ACHN (cell line): ENCODE measurements at places on chromosomes 3 and 15.

DNA sequence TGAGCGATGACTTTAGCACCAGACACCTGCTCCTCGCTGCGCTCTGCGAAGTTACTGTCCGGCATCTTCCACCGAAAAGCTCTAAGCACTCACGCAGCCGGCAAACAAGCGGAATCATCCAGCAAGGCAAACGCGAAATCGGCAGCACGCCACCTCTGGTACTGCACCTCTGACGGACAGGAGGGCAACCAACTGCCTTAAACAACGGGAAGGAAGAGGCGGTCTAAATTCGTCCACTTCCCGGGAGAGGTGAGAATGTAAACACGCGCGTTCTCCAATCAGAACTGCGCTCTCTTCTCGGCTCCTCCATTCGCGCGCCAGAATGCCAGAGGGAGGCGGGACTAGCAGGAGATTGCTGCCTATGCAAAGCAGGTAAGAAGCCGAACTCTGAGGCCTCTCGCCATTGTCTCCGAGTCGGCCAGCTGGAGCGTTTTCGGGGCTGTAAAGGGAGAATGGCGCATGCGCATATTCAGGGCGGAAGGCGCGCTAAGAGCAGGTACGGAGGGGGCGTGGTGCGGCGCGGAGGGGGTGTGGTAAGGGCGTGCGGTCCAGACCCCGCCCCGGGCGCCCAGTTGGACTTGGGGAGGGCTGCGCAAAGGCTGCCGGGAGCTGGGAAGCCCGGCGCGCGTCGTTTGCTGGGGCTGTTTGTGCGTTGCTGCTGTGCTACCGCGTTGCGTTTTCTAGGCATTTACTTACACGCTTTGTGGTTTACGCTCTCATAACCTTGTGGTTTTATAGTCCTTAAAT, at the start of the genes BTD and HACL1:
Gene BTD, plus strand, starts transcription at position 347 of the 747 bp plus-strand sequence. CDS start 33,695 bp downstream, outside the sequence.
Gene HACL1, minus strand, starts transcription at position 171 of the 747 bp plus-strand sequence. Its CDS starts 106 bp downstream, at position 65.
- peak; percentile 99 for DNase-seq

DNA sequence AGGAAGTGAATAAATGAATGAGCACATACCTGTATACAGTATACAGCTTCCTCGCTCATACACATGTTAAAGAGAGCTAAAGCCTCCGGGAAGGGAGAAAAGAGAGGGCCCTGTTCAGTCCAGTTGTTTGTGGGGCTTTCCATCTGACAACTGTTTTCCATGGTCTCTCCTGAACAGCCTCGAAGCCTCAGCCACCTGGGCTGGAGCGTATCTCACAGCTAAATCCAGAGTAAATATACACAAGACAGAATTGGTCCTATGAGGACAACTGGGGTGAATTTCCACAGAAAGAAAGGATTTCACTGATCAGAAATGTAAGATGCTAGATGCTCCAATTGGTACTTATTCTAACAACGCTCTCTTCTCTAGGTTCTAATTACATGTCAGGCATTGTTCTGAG, 103.5 kb downstream of the LIPC start:
- DNase-seq = no peak

- peak; percentile 43 for DNase-seq
Measured at GRCh38 chr15:63054985-63055384, 12.4 kb downstream of the TPM1 start.

DNA sequence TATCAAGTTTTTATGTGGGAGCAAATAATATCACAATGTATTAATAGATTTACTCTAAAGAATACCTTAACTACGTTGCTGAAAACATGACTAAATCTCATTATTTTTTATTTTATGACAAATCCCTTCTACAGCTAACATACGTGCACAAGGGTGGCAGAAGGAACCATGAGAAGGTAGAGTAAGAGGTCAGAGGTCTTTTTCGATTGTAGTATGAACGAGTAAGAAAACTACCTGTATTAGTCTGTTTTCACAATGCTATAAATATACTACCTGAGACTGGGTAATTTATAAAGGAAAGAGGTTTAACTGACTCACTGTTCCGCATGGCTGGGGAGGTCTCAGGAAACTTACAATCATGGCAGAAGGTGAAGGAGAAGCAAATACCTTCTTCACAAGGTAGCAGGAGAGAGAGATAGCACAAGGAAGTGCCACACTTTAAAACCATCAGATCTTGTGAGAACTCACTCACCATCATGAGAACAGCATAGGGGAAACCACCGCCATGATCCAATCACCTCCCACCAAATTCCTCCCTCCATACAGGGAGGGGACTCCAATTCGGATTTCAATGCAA, 95.3 kb downstream of the SUCLG2 start:
- DNase-seq = no peak

DNA sequence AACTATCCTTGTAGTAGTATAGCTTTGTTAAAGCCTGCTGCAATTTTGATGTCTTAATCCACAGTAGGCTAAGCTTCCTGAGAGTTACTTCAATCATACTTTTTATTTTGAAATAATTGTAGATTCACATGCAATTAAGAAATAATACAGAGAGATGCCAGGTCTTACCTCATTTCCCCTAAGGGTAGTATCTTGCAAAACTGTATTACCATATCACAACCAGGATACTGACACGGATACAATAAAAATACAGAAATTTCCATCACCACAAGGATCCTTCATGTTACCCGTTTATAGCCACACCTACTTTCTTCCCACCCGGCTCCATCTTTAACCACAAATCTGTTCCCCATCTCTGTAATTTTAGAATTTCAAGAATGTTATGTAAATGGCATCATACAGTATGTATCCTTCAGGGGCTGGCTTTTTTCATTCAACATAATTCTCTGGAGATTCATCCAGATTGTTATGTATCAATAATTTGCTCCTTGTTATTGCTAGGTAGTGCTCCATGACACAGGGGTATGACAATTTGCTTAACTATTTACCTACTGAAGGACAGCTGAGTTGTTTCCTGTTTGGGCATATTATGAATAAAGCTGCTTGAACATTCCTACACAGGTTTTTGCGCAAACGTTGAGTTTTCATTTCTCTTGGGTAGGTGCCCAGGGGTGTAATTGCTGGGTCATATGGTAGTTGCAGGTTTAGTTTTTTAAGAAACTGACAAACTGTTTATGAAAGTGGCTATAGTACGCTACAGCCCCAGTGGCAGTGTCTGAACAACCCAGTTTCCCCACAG, 21.6 kb downstream of the BDH1 start:
- no peak for DNase-seq

GRCh38 chr15:99209326-99209725, 40.1 kb downstream of the TTC23 start:
- no peak for DNase-seq

- peak; percentile 90 for DNase-seq
Measured at GRCh38 chr15:58467121-58467721, 35.4 kb downstream of the LIPC start.

- no peak for DNase-seq
Measured at GRCh38 chr3:136166507-136166906, 29.6 kb downstream of the MSL2 start.

DNA sequence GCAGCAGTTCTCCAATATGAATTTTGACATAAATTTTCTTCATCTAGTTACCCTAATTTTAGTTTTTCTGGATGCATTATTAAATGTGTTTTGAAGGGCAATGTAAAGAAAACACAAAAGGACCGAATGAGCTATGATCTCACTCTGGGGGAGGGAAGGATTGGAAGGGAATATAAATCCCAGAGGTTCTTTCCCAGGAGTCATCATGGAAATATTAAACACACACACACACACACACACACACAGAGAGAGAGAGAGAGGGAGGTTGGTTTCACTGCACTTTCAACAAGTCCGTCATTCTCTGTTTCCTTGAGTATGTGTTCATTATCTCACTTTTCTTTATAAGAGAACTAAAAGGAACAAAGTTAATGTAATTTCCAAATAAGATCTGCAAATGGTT, 70.7 kb upstream of the DCBLD2 start:
- peak; percentile 76 for DNase-seq

DNA sequence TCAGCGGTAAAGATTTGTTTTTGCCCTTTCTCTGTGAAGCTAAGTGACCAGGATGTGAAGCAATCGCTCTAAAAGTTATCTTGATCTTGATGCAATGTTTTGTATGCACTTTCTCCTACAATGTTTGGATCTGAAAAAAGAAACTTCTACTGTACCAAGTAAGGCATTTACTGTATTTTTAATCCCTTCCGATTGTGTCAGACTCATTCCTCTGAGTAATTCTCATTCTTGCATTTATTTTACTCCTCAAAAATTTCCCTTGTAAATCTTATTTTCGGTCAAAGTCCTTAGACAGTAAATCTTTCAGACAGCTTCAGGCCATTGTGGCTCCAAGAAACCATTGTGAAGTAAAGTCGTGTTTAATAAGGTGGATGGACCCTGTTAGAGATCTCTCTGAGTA, 141.9 kb downstream of the TP63 start:
- no peak for DNase-seq

DNA sequence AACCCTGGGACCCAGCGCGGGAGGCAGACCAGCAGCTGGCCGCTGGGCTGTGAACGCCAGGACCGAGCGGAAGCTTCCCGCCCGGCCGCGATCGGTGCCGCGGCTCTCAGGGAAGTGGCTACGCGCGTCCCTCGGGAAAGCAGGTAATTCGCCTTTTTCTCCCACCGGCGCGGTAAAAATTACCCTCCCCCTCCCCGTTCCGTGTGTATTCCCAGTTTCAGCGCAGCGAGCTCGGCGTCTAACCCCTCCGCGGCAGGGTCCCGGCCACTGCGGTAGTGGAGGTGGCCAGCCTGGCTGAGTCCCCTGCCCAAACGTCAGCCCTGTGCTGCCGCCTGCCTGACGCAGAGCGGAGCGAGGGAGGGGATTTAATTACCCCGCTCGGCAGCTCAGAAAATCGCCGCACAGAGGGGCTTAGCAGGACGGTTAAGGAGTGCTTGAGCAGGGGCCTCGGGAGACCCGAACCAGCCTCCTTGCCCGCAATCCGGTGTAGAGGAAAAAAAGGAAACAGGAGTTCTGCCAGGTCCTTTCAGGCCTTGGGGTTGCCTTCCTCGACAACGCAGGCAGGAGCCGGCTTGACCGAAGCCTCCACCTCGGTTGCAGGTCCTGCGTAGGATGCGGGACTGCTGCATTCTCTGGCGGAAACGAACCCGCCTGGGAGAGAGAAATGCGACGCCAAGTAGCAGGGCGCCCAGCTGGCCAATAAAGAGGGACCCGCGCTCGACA, 2.9 kb downstream of the GATA2 start:
- DNase-seq = peak; percentile 23

- DNase-seq = no peak
Measured at GRCh38 chr3:38567498-38567897, 71.4 kb downstream of the EXOG start.

DNA sequence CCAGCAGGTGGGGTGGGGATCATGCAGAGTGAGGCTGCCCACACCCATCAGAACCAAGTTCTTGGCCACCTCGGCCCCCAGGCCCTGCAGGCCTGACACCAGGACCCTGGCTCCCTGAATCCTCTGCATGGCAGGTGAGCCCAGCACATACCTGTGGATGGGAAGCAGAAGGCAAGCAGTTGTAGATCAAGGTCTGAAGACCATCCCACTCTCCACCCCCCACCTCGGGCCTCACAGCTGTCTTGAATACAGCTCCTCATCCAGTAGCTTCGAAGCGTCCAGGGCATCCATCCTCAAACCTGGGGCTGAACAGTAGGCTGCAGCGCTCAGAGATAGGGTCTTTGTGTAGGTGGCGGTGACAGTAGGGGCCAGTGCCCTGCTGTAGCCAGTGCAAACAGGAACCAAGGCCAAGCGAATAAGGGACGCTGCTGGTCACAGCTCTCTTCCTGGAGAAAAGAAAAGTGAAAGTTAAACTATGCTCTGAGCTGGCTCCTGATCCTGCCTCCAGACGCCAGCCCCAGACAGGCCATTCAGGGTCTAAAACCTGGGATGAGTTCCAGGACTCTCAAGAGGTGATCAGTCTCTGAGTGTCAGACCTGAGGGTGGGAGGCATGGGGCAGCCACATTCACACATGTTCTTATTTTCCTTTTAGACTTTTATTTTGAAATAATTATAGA, at the start of gene UBA7:
Gene UBA7, minus strand, starts transcription at position 457 of the 678 bp plus-strand sequence. Its CDS starts 166 bp downstream, at position 291.
- peak; percentile 54 for DNase-seq

- DNase-seq = peak; percentile 92
Measured at GRCh38 chr3:138694287-138695007, 85.9 kb downstream of the FAIM start.

GRCh38 chr3:50617911-50618481, 1.0 kb downstream of the MAPKAPK3 start:
- DNase-seq = no peak

- no peak for DNase-seq
Measured at GRCh38 chr3:149251186-149251585, 29.6 kb upstream of the CP start.

DNA sequence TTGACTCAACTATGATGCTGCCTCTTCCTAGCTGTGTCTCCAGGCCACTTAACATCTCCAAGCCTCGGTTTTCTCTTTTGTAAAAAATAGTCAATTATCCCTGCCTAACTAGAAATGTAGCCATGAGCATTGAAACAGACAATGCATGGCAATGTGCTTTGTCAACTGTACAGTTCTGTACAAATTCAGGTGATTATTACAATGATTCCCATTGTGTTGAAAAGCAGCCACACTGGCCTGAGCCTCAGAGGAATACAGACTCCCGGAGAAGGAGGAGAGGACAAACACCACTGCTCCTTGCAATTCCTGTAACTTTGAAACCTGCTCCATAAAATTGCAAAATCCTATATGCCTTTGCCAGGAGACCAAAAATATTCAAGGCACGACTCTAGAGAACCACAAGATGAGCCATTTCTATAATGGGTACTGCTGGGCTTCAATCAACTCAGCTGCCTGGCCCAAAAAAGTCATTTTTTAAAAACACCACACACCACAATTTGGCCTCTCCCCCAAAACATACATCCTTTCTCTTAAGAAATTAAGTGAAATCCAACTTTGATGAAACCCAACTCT, 28.6 kb downstream of the DAPK2 start:
- no peak for DNase-seq

GRCh38 chr3:114034787-114035545, 21.4 kb downstream of the CCDC191 start:
- DNase-seq = no peak

GRCh38 chr15:92140796-92141195, 252.9 kb upstream of the ST8SIA2 start:
- DNase-seq = no peak

DNA sequence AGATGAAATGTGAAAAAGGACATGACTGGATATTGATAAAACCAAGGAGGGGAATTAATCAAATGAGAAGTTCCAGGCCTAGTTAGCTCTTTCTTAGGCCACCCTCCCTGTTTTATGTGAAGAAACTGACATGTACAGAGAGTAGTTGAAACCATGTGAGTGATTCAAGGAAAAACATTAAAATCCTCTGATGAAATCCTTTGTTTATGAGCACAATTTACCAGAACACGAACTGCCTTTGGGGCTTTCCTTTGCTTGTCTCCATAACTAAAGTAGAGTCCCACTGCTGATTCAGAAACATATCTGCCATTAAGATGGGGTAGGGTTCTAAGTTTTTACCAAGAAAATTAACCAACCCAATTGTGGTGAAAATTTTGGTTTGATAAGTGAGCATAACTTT, 558.3 kb downstream of the NR2F2 start:
- no peak for DNase-seq

DNA sequence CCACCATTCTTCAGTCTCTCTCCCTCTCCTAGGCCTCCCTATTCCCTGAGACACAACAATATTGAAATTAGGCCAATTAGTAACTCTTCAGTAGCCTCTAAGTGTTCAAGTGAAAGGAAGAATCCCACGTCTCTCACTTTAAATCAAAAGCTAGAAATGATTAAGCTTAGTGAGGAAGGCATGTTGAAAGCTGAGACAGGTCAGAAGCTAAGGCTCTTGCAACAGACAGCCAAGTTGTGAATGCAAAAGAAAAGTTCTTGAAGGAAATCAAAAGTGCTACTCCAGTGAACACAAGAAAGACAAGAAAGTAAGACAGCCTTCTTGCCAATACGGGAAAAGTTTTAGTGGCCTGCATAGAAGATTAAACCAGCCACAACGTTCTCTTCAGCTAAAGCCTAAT, 41.3 kb downstream of the PPM1L start:
- DNase-seq = no peak

GRCh38 chr3:155744010-155744625, 753 bp downstream of the PLCH1 start:
- peak; percentile 81 for DNase-seq

GRCh38 chr3:101851072-101851770, 1.9 kb downstream of the NFKBIZ start:
- DNase-seq = no peak
